ENCODE measurements at places on chromosomes 1 and 21.

GRCh38 chr21:26120828-26121227, 49.7 kb downstream of the APP start:
- no peak for DNase-seq

DNA sequence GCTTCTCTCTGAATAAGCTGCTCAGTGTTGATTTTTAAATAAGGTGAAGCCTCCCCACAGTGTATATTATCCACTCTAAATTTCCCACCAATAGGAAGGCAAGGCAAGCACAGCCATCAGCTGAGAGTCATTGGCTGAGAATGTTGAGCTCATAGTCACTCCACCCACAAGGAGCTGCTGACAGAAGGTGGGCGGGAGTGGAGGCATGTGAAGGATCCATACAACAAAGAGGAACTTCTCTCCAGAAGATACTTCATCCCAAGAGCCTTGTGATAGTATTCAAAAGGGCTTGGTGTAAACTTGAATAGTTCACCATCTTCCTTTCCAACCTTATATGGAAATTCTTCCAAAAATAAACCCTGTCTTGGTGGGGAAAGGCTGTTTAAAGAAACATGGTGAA, 42.8 kb downstream of the SAMD13 start:
- DNase-seq = no peak

- peak; percentile 35 for DNase-seq
Observed at GRCh38 chr1:160550572-160551034, 27.5 kb upstream of the SLAMF6 start.

- DNase-seq = no peak
Observed at GRCh38 chr1:204705888-204706837, 20.6 kb upstream of the LRRN2 start.

DNA sequence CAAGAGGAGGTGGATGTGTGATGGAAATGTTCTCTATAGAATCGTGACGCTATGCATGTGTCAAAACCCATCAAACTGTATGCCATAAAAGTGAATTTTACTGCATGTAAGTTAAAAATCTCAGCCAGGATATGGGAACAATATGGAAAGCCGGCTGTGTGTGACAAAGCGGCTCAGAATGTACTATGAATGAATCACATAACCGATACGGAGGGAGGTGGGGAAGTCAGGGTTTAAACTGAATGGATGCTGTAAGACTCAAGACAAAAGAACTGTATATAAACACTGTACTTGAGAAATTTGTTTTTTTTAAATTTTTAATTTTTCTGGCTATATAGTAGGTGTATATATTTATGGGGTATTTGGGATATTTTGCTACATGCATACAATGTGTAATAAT, 111.6 kb upstream of the PDE4B start:
- no peak for DNase-seq

DNA sequence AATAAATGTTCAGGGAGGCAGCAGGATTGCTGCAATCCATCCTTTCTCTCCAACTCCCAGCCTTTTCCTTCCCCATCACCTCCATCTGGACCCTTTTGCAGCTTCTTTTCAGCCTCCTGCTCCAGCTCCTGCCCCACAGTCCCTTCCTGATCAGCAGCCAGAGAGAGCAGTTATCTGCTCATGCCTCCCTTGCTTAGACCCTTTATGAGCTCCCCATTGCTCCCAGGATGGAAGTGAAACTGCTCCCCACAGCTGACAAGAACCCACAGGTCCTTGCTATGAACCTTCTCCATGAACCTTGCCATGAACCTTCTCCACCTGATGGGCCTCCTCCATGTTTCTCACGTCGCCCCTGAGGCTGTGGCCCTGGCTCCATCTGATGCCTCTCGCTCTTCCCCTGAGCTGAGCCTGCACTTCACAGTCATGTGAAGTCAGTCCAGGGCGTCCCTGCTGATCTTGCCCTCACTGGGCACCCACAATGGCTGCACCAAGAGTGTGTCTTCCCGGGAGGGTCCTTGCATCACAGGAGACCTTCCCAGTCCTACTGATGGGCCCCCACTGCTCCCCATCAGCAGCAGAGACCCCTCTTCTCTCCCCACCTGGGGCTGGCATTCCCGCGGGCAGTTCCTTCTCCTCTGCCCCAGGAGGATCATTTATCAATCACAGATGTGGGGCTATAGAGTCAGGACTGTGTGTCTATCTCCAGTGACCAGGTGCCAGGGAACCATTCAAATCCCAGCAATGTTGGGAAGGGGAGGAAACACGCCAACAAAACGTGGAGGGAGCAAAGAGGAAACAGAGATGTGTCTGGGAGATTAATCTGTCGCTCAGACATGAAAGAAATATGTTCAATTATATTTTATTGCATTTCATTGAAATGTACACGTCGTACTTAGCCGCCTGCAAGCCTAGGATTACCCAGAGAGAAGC, 73.1 kb downstream of the MATN1 start:
- DNase-seq = no peak

DNA sequence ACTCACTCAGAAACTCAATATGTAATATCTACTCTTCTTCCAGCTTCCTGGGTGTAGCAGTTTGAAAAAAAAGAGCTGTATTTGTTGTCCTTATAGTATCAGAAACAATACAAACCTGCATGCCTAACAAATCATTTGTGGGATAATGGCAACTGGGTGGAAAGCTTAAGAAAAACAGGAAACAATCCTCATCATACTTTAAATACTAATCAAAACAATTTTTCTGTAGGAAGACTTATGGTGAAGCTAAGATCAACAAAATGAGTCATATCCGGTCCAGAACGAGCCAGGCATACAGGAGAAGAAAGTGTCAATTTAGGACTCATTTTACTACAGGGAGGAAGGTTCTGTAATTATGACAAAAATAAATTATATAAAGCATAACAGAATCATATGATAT, 181.8 kb upstream of the ADGRL4 start:
- no peak for DNase-seq

DNA sequence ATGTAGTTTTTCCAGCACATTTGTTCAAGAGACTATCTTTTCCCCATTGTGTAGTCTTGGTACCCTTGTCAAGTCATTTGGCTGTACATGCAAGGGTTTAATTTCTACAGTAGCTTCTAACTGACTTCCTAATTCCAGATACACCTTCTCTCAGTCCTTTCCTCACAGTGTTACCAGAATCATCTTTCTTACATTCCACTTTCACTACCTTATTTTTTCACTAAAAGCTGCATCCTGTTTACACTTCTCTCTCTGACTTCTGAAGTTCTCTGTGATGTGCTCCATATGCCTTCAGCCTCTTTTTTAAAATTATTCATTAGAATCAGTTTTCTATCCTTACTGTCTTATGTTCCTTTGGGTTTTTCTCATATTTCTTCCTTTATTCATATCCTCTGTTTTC, 57.1 kb upstream of the RWDD3 start:
- DNase-seq = no peak

DNA sequence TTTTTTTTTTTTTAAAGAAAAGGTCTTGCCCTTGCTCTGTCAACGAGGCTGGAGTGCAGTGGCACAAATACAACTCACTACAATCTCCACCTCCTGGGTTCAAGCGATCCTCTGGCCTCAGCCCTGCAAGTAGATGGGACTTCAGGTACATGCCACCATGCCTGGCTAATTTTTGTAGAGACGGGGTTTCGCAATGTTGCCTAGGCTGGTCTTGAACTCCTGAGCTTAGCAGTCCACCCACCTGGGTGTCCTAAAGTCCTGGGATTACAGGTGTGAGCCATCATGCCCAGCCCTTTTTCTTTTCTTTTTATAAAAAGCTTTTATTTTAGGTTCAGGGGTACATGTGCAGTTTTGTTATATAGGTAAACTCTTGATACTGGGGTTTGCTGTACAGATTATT, 47.2 kb downstream of the TLR5 start:
- no peak for DNase-seq

- no peak for DNase-seq
Observed at GRCh38 chr1:192916021-192916420, 107.2 kb downstream of the RGS2 start.

- no peak for DNase-seq
Observed at GRCh38 chr1:4093856-4094565, 193.9 kb upstream of the C1orf174 start.

- DNase-seq = no peak
Observed at GRCh38 chr1:172581779-172582178, 48.8 kb downstream of the SUCO start.

DNA sequence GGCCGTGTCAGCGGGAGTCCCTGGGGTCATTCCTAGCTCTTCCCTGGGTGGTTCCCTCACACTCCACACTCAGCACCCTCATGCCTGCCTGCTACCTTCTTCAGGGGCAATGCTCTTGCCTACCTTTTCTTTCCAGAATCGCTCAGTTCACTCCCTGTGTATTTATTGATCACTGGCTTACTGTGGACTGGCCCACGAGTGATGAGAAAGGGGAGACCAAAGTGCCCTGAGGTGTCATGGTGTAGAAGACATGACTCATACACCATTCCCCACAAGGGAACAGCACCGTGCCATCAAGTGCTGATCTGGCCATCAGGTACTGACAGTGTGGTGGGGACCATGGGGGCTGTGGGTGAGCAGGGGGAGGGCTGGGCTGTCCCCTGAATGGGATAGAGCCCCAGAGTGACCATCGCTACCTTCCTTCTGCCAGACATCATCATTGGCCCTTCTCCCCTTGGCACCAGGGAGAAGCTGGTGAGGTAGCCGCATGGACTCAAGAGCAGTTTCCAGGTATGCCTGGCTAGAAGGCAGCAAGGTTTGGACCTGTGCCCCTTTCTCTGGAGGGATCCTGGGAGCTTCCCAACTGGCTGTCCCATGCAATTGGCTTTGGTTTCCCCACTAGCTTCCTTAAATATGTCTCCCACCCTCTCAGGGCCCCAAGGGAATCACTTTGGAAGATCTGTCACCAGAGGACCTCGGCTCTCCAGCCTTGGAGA, 17.2 kb upstream of the LRRN2 start:
- no peak for DNase-seq

DNA sequence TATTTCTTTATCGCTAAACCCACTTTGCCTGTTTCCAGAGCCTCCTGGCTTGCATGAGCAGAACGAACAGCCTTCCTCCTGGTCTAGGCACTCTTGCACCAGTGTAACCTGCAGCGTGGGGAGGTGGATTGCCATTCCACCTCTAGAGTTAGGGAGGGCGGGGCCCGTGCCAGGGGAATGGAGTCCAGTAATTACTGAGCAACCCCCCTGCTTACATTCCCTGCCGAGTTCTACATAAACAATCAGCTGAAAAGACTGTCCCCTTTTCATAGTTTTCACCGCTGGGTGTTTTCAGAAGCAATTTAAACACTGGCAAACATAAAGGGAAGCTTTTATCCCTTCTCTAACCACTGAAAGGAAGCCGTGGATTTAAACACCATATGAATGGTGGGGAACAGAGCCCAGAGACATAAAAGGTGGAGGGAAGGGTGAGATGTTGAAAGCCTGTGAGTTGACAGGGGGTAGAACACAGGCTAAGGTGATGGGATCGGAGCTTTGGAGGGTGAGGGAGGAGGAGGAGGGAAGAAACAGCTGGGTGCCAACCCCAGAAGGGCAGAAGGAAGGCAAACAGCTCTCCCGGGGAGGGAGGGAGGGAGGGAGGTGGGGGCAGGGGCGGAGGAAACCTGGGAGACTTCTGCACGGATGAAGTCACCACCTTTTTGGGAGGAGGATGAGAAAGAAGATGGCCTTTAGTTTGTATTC, 68.0 kb upstream of the WDR26 start:
- no peak for DNase-seq

DNA sequence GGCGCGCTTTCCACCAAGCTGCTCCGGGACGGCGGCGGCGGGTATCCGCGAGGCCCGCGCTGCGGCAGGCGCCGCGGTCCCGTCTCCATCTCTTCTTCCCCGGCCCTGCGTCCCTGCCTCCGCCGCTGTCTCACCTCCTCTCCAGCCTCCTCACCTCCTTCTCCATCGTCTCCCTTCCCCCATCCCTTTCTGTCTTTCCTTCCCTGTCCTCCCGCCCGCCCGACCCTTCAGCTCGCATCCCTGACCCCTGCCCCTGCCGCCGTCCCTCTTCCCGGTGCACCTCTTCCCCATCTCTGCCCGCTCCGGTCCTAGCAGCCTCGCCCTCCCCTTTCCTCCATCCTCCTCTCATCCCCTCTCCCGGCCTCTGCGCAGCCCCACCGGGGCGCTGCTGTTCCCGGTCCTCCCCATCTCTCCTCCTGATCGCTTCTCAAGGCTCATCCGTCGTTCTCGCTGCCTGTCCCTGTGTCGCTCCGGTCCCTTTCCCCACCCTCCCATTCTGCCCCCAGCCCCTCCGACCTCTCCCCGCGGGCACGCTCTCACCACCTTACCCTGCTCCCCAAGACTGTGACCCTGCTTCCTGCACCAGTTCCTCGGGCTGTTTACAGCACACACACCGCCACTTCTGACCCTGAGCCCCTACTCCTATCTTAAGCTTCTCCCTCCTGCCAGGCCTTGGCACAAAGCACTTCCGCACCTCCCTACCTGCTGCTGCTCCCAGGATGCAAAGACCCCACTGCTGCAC, 760 bp upstream of the NPHP4 start:
- DNase-seq = no peak

DNA sequence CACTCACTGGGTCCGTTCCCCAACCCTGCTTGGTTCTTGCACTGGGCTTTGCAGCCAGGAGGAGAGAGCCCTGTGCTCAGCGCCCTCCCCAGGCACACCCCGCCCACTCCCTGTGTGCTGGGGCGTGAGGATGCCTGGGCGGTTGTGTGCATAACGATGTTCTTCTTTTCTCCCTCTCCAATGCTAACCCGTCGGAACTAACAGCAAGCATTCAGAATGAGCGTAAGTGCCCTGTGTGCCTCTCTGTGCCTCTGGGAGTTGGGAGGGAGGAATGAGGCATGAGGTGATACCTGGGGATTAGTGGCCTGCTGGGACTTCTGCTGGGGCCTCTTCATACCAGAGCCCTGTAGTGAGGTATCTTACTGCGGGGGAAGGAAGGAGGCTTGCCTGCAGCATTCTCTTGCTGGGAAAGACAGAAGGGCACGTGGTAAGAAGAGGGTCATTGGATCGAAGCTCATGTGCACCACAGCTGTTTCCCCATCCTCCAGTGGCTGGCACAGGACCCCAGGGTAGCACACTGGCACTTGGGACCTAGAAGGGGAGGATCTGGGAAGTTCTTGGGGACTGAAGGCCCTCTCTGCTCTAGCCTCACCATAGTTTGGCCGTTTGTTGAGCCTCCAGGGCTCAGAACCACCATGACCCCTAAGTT, 79.8 kb downstream of the NFASC start:
- no peak for DNase-seq
